ENCODE measurements at places on chromosomes 2 and 18. TPM values are rescaled to one million over a fixed set of nuclear protein-coding genes. Genes with fewer than 3 reads are reported as not detected.

Gene CD207
- not detected for total RNA-seq

Gene HRH4
- not detected for total RNA-seq

Gene BCL2L11
- total RNA-seq: 5.4 TPM

Gene MAB21L4
- not detected for total RNA-seq

Gene SPATS2L
- total RNA-seq: 158 TPM

Gene GRP
- not detected for total RNA-seq

Gene KCNK3
- not detected for total RNA-seq

Gene THUMPD2
- total RNA-seq: 5.5 TPM

Gene AOX1
- total RNA-seq: 30.8 TPM

Gene SULT1C2
- total RNA-seq: 2.3 TPM

Gene DBI
- 142 TPM for total RNA-seq

Gene RFTN2
- total RNA-seq: not detected

Gene TUBB8B
- total RNA-seq: not detected

Gene IL36B
- not detected for total RNA-seq

Gene KYNU
- 1.0 TPM for total RNA-seq

Gene RAB12
- 45.4 TPM for total RNA-seq

Gene SLC8A1
- 8.3 TPM for total RNA-seq

Gene CHST9
- not detected for total RNA-seq

Gene ACOXL
- not detected for total RNA-seq

Gene NEB
- 0.23 TPM for total RNA-seq

Gene CNDP1
- not detected for total RNA-seq

Gene TOGARAM2
- total RNA-seq: 0.17 TPM

Gene OR6B2
- total RNA-seq: not detected

Gene ATOH8
- 3.8 TPM for total RNA-seq

Gene SPEG
- 20.6 TPM for total RNA-seq

Gene SLC23A3
- 0.76 TPM for total RNA-seq

Gene LYPD6
- 2.3 TPM for total RNA-seq

Gene NAT8
- total RNA-seq: not detected

Gene LYG1
- 0.17 TPM for total RNA-seq

Gene CACNB4
- total RNA-seq: 0.29 TPM

Gene GDF7
- total RNA-seq: 0.33 TPM

Gene GALNT3
- not detected for total RNA-seq

Gene TEKT4
- not detected for total RNA-seq

Gene FN1
- 228 TPM for total RNA-seq

Gene PFN4
- not detected for total RNA-seq

Gene SULT6B1
- not detected for total RNA-seq

Gene EVX2
- total RNA-seq: not detected

Gene SERPINB3
- total RNA-seq: not detected

Gene INHA
- not detected for total RNA-seq

Gene SLC4A3
- 5.8 TPM for total RNA-seq

Gene ITM2C
- total RNA-seq: 39.4 TPM

Gene RTP5
- not detected for total RNA-seq

Gene AKAIN1
- not detected for total RNA-seq

Gene IL36RN
- total RNA-seq: not detected

Gene CIAO1
- 135 TPM for total RNA-seq

Gene APCDD1
- total RNA-seq: not detected

Gene FLACC1
- 1.9 TPM for total RNA-seq

Gene CMPK2
- total RNA-seq: 2.7 TPM

Gene DTYMK
- total RNA-seq: 151 TPM

Gene RBFA
- total RNA-seq: 63.4 TPM

Gene THSD7B
- 0.77 TPM for total RNA-seq

Gene SOX11
- not detected for total RNA-seq

Gene GPR45
- total RNA-seq: not detected

Gene POLE4
- total RNA-seq: 87.5 TPM

Gene C2orf78
- not detected for total RNA-seq

Gene BOLL
- total RNA-seq: not detected

Gene RGPD3
- 0.03 TPM for total RNA-seq

Gene HNRNPLL
- 34.6 TPM for total RNA-seq

Gene AP1S3
- total RNA-seq: 13.3 TPM

Gene LIMS3
- 6.4 TPM for total RNA-seq
